ENCODE measurements at places on chromosomes 11 and 22.
A peak's percentile ranks its signal among the peaks of the same experiment; 100 is the strongest.

DNA sequence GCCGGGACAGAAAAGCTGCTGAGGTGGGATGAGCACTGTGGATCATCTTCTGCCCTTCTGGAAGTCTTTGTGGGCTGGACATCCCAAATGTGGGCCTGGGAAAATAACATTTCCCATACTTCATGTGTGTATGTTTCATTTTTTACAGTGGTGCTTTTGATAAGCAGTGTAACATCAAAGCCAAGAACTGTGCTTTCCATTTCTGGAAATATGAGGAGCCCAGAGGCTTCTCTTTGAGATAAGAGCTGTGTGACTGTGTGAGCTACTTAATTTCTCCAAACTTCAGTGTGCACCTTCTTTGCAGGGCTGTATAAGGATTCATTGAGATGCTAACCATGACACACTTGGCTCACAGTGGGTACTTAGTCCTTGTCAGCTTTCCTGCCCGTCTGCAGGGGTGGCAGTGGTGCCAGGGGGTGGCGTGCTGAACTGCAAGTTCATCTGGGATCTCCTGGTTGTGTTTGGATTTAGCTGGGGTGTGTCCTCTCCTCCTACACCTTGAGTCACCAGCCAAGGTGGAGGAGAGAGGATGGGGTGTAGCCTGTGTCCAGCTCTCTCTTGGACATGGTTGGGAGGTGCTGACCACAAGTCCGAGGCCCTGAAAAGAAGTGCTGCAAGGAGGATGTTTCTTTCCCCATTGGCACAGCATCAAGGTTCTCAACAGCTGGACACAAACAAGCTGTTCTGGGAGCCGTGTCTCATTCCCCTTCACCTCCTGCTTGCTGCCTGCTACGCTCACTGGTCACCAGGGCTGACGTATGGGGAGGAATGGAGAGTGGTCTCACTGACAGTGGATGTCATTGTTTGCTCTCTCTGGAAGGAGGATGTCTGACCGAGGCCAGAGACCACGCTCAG is 139.4 kb downstream of the TEAD1 start:
- peak; percentile 87 for DNase-seq

DNA sequence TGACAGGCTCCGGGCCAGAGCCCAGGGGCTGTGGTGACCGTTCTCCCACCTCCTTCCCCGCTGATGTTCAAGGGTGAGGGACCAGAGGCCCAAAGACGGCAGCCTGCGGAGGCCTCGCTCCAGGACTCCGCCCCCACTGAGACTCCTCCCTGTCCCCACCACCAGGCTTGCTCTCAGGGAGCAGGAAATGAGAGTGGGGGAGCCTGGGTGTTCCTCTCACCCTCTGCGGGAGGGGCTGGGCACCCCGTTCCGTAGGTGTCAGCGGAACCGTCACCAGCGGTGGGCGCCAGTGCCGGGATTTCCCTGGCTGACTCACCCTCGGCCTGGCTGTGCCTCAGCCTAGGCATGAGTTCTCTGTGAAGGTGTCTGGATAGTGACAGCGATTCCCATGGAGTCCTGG is 15.7 kb downstream of the DAGLA start:
- DNase-seq = peak; percentile 92

DNA sequence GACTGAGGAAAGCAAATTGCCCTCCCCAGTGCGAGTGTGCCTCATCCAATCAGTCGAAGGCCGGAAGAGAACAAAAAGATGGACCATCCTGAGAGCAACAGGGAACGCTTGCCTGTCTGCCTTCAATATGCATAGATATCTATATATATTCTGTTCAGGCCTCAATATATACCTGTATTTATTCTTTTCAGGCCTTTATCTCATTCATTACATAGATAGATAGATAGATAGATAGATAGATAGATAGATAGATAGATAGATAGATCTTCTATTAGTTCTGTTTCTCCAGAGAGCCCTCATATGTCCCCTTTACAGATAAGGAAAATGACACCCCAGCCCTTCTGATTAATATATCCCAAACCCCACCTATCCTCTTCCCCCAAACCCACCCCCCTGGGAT is 55.1 kb upstream of the LMO2 start:
- no peak for DNase-seq

DNA sequence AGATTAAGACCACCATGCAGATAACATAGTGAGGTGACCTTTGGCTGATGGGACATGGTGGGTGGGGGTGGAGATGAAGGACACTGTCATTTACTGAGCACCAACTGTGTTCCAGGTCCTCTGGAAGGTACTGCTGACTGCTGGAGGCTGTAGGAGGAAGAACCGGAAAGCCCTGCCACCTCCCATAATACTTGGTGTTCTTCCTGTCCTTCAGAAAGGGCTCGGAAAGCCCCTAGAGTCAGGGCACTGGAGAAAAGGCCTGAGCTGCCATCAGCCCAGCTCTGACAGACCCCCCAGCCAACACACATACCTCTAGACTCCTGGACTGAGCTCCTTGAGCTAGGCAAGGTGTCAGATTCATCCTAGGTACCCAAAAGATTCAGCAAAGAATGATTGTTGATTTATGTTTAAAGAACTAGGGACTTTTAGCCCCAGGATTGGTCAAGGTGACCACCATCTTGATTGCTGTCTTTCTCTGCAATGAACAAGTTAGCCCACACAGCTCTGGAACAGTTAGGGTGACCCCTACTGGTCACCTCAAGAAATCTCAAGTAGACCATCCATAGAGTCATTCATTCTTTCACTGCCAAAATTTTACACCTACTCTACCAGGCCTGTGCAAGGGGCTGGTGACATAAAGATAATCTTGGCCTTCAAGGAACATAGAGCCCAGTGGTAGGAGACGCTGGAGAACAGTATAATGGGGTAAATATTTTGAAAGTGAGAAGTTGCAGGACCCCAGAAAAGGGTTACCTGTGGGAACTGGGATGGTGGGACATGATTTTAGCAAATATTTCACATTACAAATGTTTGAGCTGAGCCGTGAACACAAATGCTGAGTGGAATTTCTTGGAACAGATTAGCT is 39.4 kb downstream of the IRAG1 start:
- DNase-seq = peak; percentile 55

DNA sequence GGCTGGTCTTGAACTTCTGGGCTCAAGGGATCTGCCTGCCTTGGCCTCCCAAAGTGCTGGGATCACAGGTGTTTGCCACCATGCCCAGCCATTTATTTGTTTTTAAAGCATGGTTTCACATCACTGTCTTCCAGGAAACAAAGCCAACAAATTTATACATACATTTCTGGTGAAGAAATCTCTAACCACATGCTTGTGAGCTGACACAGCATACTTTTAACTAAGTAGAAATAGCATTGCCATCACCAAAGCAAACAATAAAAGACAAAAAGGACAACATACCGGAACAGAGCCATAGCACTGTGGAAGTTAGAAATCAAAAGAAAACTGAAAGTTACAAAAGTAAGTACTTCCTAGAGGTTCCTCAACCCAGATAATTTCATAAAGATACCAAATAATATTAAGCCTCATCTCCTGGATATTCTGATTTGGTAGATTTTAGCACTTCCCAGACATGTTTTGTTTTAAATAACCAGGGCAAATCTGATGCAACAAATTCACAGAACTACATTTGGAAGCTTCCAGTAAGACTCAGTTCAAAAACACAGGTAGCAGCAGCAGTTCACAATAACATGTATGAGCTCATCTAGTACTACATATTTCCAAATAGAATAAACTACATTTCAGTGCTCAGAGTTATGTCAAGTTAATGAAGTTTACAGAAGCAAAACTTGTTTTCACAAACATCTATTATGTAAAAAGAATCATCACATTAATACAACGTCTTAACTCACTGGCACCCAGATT is 70.6 kb downstream of the RRAS2 start:
- no peak for DNase-seq

GRCh38 chr11:134200688-134201087 is 23.1 kb downstream of the NCAPD3 start:
- DNase-seq = no peak
